COR-L47 (cell line): ENCODE measurements at places on chromosomes 3 and 15.

- no peak for DNase-seq
Observed at GRCh38 chr3:181948286-181948685, 236.6 kb downstream of the SOX2 start.

GRCh38 chr15:96435841-96436240, 105.3 kb downstream of the NR2F2 start:
- DNase-seq = no peak

- DNase-seq = no peak
Observed at GRCh38 chr3:64082961-64083541, 59.8 kb upstream of the PSMD6 start.

DNA sequence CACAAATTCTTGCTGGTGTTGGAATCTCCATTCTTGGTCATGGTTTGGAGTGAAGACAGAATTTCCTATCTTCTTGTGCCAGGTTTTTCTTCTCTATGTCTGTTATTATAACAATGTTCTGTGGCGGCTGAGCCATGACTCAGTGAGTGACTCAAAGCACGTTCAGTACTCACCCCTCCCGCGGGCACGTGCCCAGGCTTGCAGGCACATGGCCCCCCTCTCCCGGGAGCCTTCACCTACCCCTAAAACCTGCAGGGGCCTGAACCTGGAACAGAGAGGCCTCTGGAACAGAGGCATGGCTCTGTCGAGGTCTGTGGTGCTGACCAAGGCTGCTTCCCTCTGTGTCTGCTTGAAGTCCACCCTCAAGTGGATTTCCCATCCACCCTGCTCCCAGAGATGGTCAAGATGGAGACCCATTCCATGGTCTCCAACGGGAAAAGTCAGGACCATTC, 27.6 kb downstream of the PLXNB1 start:
- DNase-seq = no peak

GRCh38 chr3:83500931-83501330, 1457.9 kb upstream of the CADM2 start:
- DNase-seq = no peak

GRCh38 chr3:45917146-45917898, 25.9 kb upstream of the CXCR6 start:
- DNase-seq = peak; percentile 71

GRCh38 chr3:187975561-187976364, 178.2 kb upstream of the LPP start:
- no peak for DNase-seq

- DNase-seq = no peak
Observed at GRCh38 chr3:125051715-125052581, 3.8 kb downstream of the HEG1 start.

DNA sequence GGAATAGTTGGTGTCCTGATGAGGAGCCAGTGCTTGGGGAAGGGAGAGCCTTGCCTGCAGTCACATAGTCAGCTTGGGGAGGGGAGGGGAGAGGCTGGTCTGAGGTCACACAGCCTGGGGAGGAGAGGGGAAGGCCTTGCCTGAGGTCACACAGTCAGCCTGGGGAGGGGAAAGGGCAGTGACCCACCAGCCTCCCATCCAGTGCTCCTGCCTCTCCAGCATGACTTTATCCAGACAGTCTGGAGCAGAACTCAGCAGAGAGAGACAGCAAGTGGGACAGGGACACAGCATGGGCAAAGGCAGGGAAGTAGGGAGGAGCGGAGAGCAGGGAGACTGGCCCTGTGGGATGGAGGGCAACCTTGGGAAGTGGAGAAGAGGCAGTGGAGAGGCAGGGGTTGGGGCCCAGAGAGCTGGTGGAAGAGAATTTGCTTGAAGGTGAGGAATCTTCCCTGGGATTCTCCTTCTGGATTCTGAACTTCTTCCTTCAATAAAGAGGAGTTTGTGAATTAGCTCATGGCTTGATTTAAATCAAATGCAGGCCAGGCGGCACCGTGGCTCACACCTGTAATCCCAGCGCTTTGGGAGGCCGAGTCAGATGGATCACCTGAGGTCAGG, 64.5 kb downstream of the CORO2B start:
- DNase-seq = no peak

DNA sequence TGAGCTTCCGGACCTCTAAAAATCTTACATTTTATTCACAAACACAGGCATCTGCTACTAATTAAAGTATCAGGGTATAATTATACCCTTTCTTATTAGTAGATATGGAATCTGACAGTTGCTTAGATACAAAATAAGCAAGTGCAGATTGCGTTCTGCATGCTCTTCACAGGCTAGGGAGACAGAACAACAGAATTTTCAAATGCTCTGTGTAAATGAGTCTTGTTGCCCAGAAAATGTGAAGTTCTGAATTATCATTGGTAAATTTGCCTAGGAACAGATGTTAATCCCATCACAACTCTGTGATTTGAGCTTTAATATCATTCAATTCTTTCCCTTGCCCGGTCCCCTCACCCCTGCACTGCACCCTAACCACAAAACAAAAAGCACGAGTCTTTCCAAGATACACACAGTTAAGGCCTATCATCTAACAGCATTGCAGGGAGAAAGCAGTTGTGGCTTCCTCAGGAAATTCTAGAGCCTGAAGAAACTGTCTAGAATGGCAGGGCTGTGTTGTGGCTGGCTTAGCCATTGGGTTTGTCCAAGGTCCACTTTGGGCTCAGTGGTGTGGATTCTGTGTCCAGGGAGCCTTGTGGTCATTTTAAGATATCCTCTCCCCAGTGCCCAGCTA, 119.8 kb downstream of the PDCD6IP start:
- DNase-seq = no peak

- DNase-seq = no peak
Observed at GRCh38 chr3:141812586-141812985, 49.4 kb downstream of the GRK7 start.

GRCh38 chr3:71050538-71051258, 532.8 kb downstream of the FOXP1 start:
- no peak for DNase-seq

- peak; percentile 53 for DNase-seq
Observed at GRCh38 chr3:157498371-157498770, 4.8 kb downstream of the VEPH1 start.

DNA sequence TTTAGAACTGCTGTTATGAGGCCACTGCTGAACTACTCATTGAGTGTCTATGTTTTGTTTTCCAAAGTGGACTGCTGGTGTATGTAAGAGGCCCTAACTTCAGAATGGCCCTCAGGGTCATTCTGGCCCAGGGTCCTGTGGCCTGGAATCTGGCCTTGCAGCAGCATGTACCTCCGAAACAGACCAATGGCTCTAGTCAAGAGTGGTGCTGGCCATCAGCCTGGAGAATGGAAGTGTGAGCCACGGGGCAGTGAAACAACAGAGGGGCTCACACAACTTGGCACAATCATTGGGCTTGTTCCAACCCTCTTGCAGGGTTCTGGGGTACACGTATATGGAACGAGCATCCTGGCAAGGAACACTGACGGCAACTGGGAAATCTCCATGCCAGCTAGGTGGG, 40.5 kb downstream of the SCN5A start:
- DNase-seq = no peak

- DNase-seq = no peak
Observed at GRCh38 chr3:33496449-33496848, 56.2 kb upstream of the UBP1 start.

GRCh38 chr15:42880121-42880520, 40.5 kb downstream of the TTBK2 start:
- DNase-seq = no peak

- DNase-seq = no peak
Observed at GRCh38 chr3:173589116-173589515, 191.6 kb downstream of the NLGN1 start.

DNA sequence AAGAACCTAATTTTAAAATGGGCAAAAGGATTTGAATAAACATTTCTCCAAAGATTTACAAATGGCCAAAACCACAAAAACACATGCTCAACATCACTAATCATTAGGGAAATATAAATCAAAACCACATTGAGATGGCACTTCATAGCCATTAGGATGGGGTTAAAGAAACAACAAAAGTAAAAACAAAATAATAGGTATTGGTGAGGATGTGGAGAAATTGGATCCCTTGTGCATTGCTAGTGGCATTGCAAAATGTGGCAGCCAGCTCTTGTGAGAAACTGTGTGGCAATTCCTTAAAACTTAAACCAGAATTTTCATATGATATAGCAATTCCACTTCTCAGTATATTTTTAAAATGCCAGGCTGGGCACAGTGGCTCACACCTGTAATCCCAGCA, 126.5 kb downstream of the STT3B start:
- DNase-seq = no peak

DNA sequence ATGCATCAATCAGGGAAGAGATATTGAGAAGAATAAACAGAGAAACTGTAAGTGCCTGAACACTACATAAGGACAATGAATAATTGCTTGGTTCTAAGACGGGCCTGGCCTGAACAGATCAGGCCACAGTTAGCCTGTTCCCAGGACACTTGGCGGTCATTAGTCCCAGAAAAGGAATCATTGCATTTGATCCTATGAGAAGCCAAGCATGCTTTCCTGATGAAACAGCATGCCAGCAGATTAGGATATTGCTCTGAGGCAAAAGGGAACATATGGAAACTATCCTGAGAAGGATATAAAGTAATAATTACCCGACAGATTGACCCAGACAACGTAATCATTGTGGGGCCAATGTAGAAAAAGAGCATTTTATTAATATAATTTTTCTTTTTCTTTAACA, 51.9 kb downstream of the STRIT1 start:
- no peak for DNase-seq

DNA sequence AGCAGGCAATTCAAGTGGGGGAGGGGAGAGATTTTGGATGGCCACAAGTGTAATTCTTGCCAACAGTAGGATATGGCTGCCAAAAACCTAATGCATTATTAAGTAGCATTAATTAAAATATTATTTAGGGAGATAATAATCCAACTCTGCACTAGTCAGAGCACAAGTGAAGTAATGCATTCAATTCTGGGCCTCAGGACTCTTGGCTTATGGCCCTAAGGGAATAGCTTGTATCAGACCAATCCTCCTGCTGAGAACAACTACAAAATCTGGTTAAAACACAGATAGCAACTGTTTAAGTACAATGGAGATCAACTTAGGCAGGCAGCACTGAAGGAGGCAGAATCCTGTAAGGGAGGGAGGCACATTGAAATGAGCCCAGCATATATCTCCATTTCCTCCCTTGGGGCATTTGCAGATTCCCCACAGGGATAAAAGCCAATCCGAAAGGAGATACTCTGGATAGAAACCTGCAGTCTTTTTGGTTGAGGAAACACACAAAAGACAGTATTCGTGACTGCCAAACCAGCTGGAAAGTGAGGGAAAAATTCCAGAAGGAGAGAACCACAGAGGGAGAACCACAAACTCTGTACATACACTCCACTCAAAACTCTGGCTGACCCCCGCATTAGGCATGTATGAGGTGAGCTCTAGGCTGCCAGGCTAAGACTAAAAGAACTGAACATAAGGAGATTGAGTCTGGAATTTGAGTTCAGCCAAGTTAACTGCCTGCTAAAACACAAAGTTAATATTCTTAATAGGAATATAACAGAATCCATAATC, 57.4 kb downstream of the ETFA start:
- no peak for DNase-seq

DNA sequence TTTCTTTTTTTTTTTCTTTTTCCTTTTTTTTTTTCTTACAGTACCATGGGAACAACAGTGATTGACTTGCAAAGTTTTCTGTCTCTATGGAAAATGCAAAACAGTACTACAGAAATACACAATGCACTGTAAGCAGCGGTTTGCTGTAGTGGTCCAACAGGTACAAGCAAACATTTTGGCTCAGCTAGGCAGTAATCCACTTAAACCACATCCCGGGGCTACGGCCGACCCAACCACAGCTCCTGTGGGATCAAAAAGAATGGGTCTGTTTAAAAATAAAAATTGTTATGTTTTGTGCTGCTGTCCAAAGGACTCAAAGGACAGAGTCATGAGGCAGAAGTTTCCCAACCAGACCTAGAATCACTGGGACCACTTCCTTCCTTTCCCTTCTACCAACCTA, 667.1 kb upstream of the ADAMTS9 start:
- DNase-seq = no peak

- DNase-seq = no peak
Observed at GRCh38 chr15:89410039-89410435, 75.4 kb upstream of the POLG start.

- DNase-seq = no peak
Observed at GRCh38 chr3:67227030-67227429, 228.9 kb downstream of the KBTBD8 start.

DNA sequence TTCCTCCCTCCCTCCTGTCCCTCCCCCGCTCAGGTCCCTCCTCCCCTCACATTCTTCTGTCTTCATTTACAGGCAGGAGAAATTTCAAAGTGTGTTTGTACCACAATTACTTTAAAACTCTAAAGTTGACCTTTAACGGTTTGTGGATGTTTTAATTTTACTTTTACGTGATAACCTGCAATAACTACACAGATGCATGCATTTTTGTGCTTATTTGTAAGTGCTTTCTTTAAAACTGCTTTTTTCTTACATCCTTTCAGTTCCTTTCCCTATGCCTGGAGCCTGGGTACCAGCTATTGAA, 51.8 kb upstream of the CGNL1 start:
- DNase-seq = no peak

- DNase-seq = no peak
Observed at GRCh38 chr3:52350981-52351761, 35.1 kb downstream of the DNAH1 start.

DNA sequence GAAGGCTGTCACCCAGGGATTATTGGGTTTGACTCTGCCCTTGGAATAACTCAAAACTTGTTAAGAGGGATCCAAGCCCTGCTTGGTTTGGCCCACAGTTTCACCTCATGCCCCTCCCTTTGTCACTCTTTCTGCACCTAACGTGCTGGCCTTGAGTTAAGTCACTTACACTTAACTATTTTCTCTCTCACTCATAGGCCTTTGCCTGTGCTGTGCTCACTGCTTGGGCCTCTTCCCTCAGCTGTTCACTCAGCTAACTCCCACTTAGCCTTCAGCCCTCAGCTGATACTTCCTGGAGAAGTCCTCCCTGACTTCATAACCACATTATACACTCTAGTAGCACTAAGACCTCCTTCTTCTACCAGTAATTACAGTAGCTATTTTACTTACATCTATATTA, 133.3 kb downstream of the CMSS1 start:
- no peak for DNase-seq

DNA sequence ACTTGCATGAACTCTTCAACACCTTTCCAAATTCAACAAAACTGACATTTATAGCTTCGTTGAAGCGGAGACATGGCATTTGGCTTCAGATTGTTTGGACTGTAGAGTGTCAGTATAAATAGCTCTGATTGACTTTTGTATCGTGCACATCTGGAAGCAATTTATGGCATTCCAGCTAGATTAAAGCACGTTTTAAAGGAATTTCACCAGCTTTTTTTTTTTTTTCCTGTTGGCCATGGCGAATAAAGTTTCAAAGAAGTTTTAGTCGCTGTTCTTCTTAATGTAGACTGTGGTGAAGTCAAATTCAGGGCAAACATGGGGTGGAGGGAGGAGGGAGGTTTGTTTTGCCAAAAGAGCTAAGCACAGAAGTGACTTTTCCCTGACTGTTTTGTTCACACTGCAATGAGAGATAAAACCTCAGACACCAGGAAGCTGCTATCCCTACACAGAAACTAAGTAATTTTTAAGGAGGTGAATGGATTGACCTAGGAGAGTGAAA, 391.0 kb upstream of the RARB start:
- DNase-seq = no peak

- DNase-seq = no peak
Observed at GRCh38 chr3:58979840-58980239, 70.0 kb downstream of the CFAP20DC start.

- DNase-seq = no peak
Observed at GRCh38 chr15:61459785-61460707, 230.9 kb upstream of the RORA start.
